ENCODE measurements at places on chromosomes 7 and 10.

GRCh38 chr10:63588436-63589167, 67.4 kb downstream of the REEP3 start:
- DNase-seq: peak; percentile 45

- no peak for DNase-seq
Observed at GRCh38 chr7:155299535-155300202, 2.0 kb downstream of the INSIG1 start.

- DNase-seq: no peak
Observed at GRCh38 chr7:101718363-101719122, 89.4 kb upstream of the MYL10 start.

DNA sequence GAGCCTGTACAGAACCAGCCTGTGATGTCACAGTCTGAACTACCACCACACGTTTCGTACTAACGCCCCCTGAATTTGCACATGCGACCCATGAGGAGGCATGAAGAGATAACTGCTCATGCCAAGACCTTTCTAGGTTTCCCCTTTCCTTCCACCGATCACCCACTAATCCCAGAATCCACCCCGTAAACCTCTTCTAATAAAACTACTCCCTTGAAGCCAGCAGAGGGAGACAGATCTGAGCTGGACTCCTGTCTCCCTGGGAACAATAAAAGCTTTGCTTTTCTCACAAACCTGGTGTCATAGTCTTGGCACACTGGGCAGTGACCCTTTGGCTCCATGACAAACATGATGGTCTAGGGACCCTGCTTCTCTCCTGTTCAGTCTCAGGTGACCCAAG, 144.5 kb downstream of the FRMD4A start:
- DNase-seq: no peak

- no peak for DNase-seq
Observed at GRCh38 chr10:62681211-62681940, 123.1 kb upstream of the ADO start.

DNA sequence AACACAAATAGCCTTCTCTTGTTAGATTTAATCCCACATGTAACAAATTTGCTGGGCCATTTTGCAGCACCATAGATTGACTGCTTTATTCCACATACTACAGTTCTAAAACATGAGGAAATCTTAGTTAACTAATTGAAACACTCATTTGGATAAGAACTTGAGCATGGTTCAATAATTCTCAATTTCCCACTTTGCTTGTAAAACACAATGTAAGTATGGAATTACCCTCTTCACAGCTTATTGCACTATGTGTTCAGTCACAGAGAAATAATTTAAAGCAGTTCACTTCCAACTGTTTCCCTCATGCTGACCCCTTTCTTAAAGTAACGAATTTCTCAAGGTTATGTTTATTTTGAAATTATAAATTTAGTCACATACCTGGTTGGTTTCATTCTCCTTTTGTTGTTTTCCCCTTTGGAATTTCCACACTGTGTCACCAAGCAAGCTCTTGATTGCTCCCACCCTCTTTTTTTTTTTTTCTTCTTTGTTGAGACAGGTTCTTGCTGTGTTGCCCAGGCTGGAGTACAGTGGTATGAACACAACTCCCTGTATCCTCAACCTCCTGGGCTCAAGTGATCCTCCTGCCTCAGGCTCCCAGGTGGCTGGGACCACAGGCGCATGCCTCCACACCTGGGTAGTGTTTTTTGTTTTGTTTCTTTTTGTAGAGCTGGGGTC, 425.4 kb downstream of the EXOC4 start:
- no peak for DNase-seq

DNA sequence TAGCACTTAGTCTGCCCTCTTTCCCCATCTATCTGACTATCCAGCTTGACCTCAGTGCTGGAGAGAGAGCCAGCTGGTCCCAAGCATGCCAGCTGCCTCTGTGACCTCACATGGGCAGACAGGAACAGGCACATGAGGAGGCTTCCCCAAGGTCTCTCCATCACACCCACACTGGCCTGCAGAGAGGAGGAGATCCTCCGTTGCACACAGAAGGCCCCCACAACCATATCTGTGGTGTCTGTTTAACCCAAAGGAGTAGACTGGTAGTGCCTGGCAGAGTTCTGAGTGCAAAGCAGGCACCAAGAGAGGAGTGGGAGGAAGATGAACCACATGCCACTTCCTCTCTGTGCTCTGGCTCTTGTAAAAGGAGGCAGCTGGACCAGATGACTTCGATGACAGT, 4.8 kb upstream of the ANK3 start:
- no peak for DNase-seq

- DNase-seq: no peak
Observed at GRCh38 chr7:8481752-8482446, 48.5 kb downstream of the NXPH1 start.

GRCh38 chr7:110209884-110210283, 881.0 kb upstream of the LRRN3 start:
- DNase-seq: no peak

DNA sequence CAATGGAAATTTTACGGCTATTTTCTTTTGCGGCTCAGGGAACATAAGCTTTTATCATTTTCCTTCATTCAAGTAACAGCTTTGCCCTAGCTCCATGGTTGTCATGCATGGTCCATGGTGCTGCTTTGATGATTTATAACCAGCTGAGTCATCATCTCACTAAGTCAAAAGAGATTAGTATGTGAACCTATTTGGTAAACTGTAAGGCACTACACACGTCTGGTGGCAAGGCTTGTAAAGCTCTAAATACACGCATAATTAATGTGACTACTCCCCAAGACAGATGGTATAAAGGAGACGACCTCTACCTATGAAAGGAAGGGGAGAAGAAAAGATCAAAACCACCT, 340.2 kb downstream of the KCNMA1 start:
- peak; percentile 79 for DNase-seq

DNA sequence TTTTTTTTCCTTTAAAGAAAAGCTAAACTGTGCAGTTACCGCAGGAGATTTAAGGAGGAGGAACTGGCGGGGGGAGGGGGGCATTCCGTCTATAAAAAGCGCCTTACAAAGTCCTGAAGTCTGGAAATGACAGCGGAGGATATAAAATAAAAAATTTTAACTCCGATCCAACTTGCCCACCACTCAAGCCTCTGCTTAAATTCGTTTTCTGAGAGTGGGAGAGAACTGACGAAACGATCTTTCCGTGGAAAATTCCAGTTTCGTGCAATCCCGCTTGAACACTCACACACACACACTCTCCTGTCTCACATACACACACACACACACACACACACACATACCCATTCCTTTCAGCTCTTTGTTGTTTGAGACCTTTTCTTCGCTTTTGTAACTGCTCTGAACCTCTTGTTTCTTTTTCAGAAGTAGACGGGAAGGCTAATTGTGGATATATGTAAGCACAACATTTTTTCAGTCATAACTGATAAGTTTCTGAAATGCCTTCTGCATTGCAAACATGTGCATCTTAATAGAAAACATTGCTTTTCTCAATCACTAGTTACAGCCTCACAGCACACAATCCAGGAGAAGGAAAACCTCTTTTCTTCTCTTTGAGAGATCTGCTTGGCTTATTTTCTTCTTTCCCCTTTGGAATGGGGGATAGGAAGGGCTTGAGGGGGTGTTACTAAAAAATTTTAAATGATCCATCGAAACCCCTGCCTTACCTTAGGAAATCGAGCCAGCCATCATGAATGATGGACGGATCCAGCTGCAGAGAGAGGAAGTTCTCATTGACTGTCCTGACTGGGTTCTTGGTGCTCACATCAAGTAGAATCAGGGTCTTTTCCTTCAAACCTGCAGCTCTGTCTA, 628 bp downstream of the HPSE2 start:
- peak; percentile 24 for DNase-seq

GRCh38 chr10:1365540-1366321, 309.5 kb downstream of the WDR37 start:
- DNase-seq: no peak

DNA sequence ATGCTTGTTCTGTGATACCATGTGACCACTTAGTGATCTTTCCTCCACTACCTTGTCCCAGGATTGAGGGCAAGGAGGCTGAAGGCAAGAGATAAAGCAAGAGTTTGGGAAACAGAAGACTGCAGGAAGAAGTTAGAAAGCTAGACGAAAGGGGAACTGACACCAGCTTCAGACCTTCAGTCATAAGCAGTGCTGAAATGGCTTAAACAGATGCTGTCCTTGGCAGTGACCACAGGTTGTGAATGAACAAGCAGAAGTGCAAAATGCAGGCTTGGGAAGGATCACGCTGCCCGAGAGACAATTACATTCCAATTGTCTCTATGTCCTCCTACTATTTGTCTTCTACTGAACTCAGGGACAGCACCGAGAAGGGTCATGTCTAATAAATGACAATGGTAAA, 704.9 kb upstream of the AUTS2 start:
- DNase-seq: no peak

DNA sequence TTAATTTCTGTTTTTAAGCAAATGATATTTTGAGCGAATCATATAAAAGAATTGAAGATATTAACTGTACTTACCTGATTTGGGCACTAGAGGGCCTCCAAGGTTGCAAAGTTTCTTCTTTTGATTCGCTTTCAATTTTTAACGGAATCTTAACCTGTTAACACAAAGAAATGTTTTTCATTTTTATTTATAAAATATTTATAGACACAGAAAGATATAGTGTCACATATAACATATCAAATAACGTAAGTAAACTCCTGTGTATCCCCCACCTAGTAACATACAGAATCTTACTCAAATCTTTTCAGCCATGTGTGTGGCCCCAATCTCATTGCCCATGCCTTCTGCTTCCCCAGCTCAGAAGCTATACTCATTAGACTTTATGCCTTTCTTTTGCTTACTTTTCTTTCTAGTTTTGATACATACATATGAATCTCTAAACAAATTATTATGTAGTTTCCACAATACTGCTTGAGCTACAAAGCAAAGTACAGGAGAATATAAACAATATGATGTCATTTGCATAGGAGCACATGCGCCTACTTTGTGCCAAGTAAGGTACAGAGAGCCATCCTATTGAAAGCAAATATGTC, 49.5 kb upstream of the ZPBP start:
- peak; percentile 2 for DNase-seq

DNA sequence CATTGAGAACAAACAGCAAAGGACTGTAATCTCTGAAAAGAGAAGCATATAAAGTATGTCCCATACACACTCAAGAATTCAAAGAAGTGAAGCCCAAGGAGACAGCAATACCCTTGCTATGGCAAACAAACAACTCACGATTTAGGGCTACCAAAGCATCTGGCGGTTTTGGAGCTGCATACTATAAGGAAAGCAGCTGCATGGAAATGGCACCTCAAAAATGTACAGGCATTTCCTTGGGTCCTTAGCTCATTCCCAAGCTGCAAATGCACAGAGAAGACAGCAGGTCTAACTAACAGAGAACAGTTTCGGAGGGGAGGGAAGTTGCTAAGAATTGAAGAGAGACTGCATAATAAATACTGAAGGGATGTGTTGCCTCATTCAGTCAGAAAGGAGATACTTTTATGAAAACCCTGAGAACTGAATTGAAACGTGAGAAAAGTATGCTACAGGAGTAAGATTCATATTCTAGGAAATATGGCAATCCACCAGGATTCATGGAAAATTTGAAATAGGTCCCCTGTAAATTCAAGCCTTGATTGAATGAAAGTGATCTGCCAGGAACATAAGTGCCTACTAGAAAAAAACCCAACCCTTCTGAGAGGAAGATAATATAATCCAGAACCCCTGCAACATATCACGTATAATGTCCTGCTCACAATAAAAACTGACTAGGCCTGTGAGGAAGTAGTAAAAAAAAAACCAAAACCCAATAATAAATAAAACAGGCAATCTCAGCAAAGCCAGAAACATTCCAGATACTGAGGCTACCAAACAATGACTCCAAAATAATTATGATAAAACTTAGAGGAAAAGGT, 36.4 kb downstream of the CUBN start:
- DNase-seq: no peak

DNA sequence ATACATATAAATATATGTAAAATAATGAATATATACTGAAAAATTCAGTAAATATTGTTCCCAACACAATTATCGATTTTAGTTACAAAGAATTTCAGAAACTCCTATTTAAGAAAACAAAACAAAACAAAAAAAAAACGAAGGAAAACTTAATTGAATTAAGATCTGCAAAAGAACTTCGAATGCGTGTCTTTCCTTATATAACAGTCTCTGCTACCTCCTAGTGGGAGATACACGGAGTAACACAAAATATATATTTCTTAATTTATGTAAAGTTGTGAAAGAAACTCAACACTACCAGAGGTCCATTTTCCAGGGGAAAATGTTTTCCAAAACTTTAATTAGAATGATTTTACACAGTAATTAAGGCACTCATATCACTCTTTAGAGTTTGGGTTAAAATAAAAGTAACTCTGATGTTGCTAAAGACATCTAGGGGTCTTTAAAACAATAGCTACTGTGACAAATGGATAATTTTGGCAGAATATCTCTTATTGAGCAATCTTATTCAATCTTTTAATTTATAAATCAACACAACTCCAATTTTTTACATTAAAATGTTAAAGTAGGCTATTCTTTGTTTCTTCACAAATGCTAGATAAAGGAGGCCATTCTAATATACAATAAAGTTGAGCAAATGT, 41.6 kb downstream of the NEBL start:
- peak; percentile 19 for DNase-seq

DNA sequence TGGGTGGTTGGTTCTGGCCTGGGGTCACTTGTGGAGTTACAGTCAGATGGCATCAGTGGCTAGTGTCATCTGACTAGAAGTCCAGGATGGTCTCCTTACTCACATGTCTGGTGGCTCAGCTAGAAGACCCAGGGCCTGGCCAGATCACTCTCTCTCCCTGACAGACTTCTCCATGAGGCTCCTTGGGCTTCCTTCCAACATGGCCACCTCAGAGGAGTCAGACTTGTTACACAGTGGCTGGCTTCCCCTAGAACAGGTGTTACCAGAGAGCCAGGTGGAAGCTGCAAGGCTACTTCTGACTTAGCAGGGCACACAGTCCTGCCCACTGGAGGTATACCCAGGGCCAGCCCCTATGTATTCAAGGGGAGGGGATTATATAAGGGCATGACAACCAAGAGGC, 44.2 kb upstream of the MYL10 start:
- DNase-seq: no peak

DNA sequence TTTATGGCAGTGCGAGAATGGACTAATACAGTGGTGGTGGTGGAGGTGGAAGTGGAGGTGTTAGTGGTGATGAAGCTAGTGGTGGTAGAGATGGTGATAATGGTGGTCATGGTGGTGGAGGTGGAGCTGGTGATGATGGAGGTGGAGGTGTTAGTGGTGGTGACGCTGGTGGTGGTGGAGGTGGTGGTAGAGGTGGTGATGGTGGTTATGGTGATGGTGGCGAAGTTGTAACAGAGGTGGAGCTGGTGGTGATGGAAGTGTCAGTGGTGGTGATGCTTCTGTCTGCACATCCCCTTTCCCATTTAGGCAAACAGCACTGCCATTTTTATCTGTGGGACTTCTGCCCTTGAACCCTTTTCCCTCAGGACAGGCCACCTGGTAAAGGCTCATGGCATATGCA, 7.4 kb upstream of the PTPRN2 start:
- peak; percentile 15 for DNase-seq

GRCh38 chr10:34091635-34092195, 723.4 kb downstream of the PARD3 start:
- no peak for DNase-seq

- peak; percentile 92 for DNase-seq
Observed at GRCh38 chr10:79399223-79399831, 46.1 kb downstream of the ZCCHC24 start.
